Aorta (tissue), 5 donors: ENCODE measurements at places on chromosomes 7 and 10. TPM values are rescaled to one million over a fixed set of nuclear protein-coding genes. Genes with fewer than 3 reads are reported as not detected.
A peak's percentile ranks its signal among the peaks of the same experiment; 100 is the strongest.

SPDYE2B gene
- total RNA-seq = not detected

FKBP9 gene
- 193 TPM for total RNA-seq

SUN3 gene
- total RNA-seq = not detected

ACBD7 gene
- not detected for total RNA-seq

SPDYE11 gene
- not detected for total RNA-seq

TBXAS1 gene
- 22.1 TPM for total RNA-seq

NPTX2 gene
- 11.5 TPM for total RNA-seq

SUGCT gene
- total RNA-seq = 47.1 TPM

TMEM270 gene
- total RNA-seq = not detected

- DNase-seq = no peak
These were observed 34.0 kb downstream of the PRKAR2B start for GRCh38 chr7:107078517-107078966.

DNA sequence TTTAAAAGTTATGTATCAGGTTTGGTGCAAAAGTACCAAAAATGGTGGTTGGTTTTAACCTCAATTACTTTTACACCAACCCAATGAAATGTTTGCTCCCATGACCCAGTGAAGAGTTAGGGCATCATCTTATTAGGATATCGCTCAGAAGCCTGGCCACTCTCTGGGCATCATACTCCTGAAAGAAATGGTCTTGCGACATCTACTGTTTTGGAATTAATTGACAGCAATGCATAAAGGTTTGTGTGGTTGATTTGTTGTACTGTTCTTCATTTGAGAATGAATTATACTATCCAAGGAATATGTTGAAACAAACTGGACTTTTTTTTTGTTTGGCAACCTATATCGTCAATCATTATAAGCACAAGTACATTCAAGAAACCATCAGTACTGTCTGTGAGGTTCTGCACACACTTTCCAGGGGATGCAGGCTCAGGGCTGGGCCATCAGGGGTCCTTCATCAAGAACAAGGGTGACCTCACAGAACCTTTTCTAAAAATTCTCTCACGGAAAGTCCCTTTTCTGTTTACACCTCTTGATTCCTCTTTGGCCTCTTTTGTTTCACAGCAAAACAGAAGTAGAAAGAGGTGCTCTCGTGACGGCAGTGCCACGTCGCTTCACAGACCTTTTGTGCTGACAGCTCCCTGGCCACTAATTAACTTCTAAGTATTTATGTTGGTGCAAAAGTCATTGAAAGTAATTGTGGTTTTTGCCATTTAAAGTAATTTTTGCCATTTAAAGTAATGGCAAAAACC lies 117.2 kb upstream of the KLF6 start:
- no peak for DNase-seq

GRCh38 chr10:77919713-77920108 lies 6.8 kb downstream of the DLG5 start:
- DNase-seq = no peak

DNA sequence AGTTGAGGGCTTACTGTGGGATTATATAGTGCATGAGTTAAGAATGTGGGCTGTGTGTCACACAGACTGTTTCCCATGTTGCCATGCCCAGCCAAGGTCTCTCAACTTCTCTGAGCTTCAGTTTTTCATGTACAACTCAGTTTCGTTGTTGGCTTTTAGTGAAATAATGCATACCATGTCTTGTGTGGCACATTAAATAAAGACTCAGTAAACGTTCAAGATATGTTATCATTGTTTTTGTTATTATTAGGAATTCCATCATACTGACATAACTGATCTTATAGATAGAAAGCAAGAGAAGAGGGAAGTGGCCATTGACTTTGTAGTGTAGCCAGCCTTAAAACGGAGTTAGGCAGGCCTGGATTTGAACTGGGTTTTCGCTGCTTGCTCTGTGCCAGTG lies 2.9 kb downstream of the CDK14 start:
- no peak for DNase-seq

DNA sequence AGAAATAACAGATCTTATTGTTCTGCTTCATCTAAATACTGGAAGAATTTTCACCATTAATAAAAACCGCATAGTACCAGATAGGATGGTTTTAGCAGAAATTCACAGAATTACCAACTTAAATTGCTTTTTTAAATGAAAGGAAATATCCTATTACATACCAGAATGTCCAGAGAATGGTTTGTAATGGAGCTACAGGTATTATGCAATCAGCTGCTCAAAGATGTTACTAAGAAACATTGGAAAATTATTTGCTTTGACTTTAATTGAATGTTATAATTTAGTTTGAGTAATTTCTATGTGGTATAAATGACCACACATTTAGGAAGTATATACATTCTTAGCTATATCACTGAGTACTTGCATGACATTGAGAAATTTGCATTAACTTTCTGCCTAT lies 338.3 kb downstream of the ETV1 start:
- DNase-seq = no peak

GRCh38 chr7:7569615-7570014 lies 2.9 kb downstream of the MIOS start:
- no peak for DNase-seq

DNA sequence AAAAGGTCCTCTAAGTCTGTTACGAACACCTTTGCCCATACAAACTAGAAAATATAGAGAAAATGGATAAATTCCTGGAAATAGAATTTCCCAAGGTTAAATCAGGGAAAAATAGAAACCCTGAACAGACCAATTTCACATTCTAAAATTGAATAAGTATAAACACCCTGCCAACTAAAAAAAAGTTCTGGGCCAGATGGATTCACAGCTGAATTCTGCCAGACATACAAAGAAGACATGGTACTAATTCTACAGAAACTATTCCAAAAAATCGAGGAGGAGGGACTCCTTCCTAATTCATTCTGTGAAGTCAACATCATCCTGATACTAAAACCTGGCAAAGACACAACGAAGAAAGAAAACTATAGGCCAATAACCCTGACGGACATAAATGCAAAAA lies 400.4 kb upstream of the SEMA3A start:
- no peak for DNase-seq

- DNase-seq = no peak
These were observed 103.9 kb downstream of the SLC37A3 start for GRCh38 chr7:140294454-140294853.

- DNase-seq = peak; percentile 16
These were observed 126.4 kb upstream of the SDK1 start for GRCh38 chr7:3174515-3175284.

DNA sequence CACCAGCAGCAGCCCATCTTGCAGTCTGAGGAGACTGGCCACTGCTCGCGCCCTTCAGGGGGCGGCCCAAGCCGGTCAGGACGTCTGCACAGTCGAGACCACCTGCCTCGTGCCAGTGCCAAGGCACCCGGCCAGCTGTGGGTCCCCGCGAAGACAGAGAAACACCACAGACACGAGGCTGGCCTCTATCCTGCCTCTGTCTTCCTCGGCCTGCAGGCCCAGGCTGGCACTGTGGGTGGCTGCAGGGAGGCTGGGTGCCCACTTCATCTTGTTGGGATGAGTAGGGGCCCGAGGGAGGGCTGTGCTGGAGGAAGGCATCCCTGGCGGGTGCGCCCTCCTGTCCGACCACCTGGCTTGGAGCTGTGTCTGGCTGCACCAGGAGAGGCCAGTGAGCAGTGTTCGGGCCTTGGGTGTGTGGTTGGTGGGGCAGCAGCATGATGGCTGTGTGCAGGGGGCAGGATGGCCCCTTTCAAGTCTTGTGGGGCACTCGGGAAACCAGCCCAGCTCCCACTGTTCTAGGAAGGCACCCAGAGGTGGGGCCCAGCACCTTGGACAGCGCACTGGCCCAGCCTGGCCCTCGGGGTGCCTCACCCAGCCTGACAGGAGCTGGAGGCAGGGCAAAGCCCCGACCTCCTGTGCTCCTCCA lies 7.3 kb downstream of the DPYSL4 start:
- peak; percentile 52 for DNase-seq

DNA sequence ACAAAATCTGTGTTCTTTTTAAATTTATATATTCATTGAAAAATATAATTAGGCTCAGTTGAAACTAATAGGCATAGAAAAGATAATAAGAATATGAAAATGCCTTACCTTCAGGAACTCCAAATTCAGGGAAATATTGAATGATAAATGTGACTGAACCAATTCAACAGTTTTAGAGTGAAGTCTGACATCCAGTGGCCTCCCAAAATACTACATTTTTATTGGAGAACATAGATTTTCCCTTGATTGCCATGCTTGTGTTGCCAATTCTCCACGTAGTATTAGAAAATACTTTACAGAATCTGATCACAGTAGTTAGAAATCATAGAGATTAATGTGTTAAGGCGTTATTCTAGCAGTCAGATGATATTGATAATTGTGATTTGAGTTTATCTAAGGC lies 1246.7 kb downstream of the GATA3 start:
- DNase-seq = no peak

- peak; percentile 99 for DNase-seq
These were observed 7.3 kb downstream of the MAFK start for GRCh38 chr7:1537535-1538412.

GRCh38 chr7:73894733-73895551 lies 34.0 kb downstream of the TMEM270 start:
- peak; percentile 98 for DNase-seq

DNA sequence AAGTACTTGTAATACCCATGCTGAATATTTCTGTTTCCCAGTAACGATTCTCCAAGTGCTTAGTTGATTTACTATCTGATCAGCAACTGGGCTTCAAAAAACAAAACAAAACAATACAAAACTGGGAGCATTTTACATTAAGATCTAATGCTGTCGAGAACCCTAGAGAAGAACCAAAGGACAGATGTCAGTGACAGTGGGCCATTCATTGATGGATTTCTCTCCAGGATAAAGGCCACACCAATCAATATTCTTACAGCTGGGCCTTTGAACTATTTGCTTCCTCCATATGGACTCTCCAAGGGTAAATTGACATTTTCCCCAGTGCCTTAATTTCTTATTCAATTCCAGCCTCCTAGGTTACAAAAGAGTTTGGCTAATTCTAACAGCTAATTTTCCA lies 217.5 kb downstream of the ADAM12 start:
- DNase-seq = no peak

GRCh38 chr10:74049955-74050354 lies 52.0 kb downstream of the VCL start:
- DNase-seq = no peak

DNA sequence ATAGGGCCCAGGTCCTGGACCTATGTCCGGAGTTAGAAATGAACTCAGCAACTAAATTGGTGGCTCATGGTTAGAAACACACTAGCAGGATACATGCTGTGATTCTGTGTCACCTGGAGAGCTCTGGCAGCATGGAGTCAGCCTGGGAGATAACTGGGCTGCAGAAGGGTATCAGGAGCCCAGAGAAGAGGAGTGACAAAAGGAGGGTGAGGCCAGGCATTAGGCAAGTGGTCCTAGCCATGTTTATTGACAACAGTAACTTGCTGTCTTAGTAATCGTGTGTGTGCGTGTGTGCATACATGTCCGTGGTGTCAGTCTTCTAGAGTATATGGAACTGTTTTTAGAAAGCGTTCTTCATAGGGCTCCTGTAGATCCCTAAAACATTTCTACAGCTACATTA lies 157.5 kb upstream of the PHYHIPL start:
- DNase-seq = no peak

DNA sequence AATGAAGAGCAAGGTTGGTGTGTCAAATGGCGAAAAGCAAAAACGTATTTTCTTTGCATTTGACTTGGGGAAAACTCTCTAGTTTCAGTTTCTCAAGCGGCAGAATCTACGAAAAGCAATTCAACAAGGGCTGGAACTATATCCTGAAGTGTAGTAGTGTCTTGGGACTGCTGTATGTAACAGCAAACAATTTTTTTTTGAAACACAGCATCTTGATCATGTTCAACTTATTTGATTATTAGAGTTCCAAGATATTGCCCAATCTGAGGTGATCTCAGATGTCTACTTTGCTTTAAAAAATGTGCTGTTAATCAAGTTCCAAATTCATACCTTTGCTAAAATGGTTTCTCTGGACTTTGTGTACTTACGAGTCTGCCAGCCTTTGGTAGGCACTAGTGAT lies 120.6 kb downstream of the ZWINT start:
- DNase-seq = no peak

DNA sequence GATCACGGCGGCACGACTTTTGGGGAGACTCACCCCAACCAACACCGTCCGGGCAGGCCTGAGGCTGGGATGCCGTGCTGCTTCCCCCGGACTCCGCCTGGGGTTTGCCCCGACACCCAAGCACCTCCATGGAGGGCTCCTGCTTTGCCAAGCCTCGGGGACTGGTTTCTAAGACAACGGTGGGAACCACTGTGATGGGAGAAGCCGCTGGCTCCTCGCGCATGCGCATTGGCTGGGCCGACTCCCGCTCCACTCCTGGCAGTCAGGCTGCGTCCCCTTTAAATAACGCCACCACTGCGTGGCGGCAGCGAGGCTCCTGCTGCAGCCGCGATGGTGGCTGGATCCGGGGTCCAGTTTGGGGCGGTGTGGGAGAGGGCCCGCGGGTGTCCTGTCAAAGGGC lies 201.0 kb downstream of the ZNF716 start:
- DNase-seq = peak; percentile 72

GRCh38 chr10:49348593-49348992 lies 47.3 kb downstream of the DRGX start:
- DNase-seq = peak; percentile 35

GRCh38 chr10:103850572-103850895 lies 4.8 kb downstream of the SH3PXD2A start:
- DNase-seq = no peak

DNA sequence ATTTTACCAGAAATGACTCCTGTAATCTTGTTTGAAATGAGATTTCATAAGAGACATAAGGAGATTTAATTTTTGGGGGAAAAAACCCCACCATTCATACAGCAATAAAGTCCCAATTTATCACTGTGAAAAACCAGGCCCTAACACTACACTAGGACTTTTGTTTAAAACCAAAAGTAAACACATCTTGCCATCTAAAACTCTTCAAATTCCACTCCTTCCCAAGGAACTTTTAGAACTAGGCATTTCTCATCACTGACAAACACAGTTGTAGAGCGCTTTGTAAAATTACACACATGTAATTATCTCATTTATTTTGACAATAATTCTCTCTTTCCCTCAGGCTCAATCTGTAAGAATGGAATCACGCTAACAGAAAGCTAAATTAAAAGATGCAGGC lies 128.1 kb upstream of the C1QL3 start:
- no peak for DNase-seq

- no peak for DNase-seq
These were observed 166.7 kb upstream of the INHBA start for GRCh38 chr7:41869596-41869995.

DNA sequence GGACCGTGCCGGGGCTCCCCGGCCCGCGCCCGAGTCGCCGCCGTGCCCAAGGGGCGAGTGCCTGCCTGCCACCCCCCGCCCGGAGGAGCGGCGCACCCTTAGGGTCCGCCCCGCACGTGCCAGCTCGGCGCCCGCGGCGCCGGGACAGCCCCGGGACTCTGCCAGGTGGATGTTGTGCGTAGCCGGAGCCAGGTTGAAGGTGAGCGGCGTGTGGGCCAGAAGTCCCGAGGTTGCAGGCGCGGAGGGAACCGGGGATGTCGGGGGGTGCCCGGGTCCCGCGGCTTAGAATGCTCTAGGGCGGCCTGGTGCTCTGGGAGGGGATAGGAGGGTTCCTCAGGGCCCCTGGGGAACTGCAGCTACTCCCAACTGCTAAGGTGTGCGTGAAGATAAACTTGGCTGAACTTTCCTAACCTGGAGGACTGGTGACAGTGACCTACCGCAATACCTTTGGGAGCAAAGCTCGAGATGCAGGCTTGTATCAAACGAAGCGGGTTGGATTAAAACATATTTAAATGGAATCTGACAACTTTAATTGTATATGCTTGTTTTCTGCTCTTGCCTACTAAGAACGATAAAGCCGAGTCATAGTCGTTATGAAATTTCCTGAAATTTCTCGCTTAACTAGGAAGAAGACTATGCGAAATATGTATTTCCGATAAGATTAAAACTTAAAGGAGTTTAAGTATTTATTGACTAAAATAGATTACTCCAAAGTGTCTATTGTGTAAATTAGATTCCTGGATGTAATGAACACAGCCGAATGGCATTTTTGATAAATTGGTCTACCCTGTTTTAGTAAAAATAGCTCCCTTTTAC lies at the start of gene CUX1:
TSS of gene CUX1 (plus strand) at position 156 of the 816 bp plus-strand sequence. CDS start at position 170, 14 bp downstream.
- peak; percentile 82 for DNase-seq
